Fibroblast of skin of abdomen (primary cell): ENCODE measurements at places on chromosomes 16 and 17.
A peak's percentile ranks its signal among the peaks of the same experiment; 100 is the strongest.

DNA sequence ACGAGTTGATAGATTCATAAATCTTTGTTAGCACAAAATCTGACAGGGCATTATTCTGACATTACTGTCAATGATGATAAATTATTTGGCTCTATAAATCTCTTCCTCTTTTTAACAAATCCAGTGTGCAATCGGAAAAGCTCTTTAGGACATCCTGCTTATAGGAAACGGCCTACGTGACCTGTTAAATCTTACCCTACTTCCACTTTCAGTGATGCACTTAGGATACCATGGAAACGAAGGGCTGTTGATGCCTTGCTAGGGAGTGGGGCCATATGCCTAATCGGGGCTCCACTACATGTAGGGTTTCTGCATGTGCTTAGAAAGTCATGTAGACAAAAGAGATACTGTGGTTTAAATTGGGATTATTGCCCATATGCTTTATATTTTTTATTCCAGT, 27.2 kb downstream of the ZNF594 start:
- no peak for DNase-seq

GRCh38 chr16:3787924-3788661, 70.8 kb upstream of the TRAP1 start:
- DNase-seq: no peak

DNA sequence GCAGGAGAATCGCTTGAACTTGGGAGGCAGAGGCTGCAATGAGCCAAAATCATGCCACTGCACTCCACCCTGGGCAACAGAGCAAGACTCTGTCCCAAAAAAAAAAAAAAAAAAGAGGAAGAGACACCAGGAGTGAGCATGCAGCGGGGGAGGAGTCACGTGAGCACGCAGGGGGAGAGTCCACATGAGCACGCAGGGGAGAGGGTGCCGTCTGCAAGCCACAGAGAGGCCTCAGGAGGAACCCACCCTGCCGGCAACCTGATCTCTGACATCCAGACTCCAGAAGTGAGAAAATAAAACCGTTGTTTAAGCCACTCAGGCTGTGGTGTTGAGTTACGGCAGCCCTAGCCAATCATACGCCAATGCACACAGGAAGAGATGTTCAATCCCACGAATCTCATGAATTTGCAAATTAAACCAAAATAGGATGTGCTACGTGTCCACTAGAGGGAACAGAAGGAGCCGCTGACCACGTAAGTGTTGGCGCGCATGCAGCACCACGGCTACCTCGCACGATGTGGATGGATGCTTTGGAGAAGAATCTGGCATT, 42.2 kb downstream of the CCDC57 start:
- no peak for DNase-seq

GRCh38 chr17:73482894-73483293, 161.4 kb downstream of the SDK2 start:
- no peak for DNase-seq

DNA sequence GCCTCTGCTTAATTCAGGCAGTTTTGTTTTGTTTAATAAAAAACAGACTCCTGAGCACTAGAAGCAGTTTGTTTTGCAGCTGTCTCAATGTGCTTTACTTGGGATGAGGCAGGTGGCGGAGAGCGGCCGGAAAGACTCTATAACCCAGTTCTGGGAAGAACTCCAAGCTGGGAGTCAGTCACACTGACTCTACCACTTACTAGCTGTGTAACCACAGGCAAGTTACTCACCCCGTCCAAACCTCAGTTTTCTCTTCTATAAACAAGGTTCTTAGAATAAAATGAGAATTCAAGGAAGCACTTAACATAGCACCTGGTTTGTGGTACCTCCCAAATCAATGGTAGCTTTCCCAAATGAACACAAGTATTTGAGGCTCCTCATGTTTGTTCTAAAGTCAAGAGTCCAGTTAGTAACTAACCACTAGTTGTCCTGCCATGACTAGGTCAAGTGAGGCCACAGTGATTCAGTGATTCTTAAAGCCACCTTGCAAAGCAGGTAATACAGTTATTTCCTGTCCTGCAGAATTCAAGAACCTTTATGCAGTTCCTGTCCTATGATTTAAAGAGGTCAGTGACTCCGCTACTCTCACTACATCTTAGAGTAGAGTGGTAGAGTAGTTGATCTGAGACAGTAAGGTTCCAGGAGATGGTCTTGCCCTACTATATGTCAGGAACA, 2.7 kb downstream of the TXNDC17 start:
- DNase-seq: peak; percentile 84

- peak; percentile 72 for DNase-seq
Observed at GRCh38 chr16:89711601-89712273, 9.0 kb downstream of the VPS9D1 start.

- DNase-seq: no peak
Observed at GRCh38 chr17:64410750-64411490, 20.3 kb upstream of the PECAM1 start.

DNA sequence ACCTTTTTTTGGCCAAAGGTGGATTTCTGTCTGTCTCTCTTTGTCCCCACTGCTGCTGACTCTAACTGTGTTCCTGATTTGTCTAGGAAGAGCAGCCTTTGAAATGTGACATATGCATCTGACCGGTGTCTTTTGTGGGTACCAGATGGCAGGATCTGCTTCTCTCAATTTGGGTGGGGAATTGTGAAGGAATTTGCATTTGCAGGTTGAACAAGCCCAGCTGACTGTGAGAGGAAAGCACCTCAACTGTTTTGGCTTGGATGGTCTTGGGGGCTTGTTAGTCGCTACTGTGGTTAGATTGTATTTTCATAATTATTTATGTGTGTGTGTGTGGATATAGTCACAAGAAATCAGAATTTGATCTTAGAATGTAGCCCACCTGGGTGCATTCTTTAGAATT, 37.7 kb upstream of the LCMT1 start:
- DNase-seq: no peak

- no peak for DNase-seq
Observed at GRCh38 chr16:75343941-75344340, 89.4 kb downstream of the CFDP1 start.
